ENCODE measurements at places on chromosomes 12 and 14. TPM values are rescaled to one million over a fixed set of nuclear protein-coding genes. Genes with fewer than 3 reads are reported as not detected.

The TTC6 gene
- total RNA-seq, result under 0.01 TPM

The LRTM2 gene
- not detected for total RNA-seq

The PRB4 gene
- total RNA-seq, result not detected

The IFNG-AS1 gene
- not detected for total RNA-seq

The SCN8A gene
- 45.0 TPM for total RNA-seq

The PDE3A gene
- 1.4 TPM for total RNA-seq

The SSTR1 gene
- 22.0 TPM for total RNA-seq

The NACA gene
- total RNA-seq, result 1,021 TPM

The KRT85 gene
- total RNA-seq, result not detected

The NGB gene
- not detected for total RNA-seq

The FOXG1 gene
- total RNA-seq, result under 0.01 TPM

The PTPRB gene
- 3.1 TPM for total RNA-seq

The ADAMTS20 gene
- total RNA-seq, result not detected

The GPHN gene
- 12.0 TPM for total RNA-seq

The CEBPE gene
- not detected for total RNA-seq

The GNB3 gene
- 3.7 TPM for total RNA-seq

The CLEC14A gene
- 2.4 TPM for total RNA-seq

The ITGB7 gene
- 0.77 TPM for total RNA-seq

The FAM222A gene
- 0.37 TPM for total RNA-seq

The KCNA1 gene
- total RNA-seq, result not detected

The STXBP6 gene
- 7.1 TPM for total RNA-seq

Data from uterine smooth muscle cell (primary cell).